Femur (tissue), 1 donor: ENCODE measurements at places on chromosomes 13 and 19.

- DNase-seq, result no peak
Observed at GRCh38 chr13:46010148-46010547, 42.4 kb downstream of the ZC3H13 start.

DNA sequence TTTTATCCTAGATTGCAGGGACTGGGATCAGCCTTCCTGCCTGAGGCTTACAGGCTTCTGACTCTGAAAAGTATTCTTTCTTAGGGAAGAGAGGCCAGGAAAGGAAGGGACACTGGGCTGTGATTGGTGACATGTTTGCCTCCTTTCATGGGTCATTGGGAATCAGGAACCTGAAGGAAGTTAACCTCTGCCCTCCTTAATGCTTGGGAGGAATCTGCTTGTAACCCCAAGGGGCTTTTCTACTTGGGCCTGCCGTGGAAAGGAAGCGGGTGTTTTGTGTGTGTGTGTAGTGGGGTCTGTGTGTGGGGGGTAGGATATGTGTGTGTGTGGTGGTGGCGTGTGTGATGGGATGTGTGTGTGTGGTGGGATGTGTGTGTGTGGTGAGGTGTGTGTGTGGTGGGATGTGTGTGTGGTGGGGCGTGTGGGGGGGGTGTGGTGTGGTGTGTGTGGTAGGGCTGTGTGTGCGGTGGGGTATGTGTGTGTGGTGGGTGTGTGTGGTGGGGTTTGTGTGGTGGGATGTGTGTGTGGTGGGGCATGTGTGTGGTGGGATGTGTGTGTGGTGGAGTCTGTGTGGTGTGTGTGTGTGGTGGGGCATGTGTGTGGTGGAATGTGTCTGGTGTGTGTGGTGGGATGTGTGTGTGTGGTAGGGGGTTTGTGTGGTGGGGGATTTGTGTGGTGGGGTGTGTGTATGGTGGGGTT, 41.3 kb upstream of the NPAS1 start:
- no peak for DNase-seq

- DNase-seq, result no peak
Observed at GRCh38 chr19:40800997-40801377, 2.0 kb downstream of the EGLN2 start.

DNA sequence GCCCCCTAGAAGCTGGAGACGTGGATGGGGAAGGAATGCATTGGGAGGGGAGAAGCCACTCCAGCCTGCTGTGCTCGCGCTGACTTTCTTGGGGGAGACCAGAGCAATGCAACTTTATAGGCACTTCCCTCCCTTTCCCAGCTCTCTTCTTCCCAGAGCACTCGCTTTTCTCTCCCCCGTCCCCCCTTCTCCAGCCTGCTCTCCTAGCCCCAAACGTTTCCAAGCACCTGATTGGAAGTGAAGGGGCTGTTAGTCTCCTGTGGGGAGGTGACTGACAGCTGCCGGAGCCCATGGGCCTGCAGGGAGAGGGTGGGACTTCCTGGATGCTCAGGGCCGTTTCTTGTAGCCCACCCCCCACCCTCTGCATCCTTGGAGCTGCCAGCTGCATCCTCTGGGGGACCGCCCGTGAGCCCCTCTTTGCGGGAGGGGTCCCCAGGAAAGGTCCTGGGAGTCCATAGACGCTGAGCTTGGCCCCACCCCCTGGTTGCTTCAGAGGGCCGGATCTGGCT, 2.5 kb downstream of the HDGFL2 start:
- peak; percentile 80 for DNase-seq

DNA sequence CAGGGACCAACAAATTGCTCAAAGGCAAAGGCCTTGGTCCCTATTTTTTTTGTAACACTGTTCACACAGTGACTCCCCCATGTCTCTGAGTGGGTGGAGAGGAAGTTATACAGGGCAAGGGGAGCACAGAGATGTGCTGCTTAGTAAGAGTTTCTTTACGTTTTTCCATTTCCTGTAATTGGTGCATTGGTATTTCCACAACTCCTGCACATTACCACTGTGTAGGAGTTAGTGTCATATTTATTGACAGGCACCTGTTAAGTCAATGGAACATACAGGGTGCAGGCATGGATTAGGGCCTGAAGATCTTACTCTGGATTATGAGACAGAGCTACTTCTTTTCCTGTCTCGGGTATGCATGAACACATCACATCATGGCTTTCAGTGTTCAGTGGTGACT, 45.2 kb downstream of the SOX21 start:
- DNase-seq, result no peak

DNA sequence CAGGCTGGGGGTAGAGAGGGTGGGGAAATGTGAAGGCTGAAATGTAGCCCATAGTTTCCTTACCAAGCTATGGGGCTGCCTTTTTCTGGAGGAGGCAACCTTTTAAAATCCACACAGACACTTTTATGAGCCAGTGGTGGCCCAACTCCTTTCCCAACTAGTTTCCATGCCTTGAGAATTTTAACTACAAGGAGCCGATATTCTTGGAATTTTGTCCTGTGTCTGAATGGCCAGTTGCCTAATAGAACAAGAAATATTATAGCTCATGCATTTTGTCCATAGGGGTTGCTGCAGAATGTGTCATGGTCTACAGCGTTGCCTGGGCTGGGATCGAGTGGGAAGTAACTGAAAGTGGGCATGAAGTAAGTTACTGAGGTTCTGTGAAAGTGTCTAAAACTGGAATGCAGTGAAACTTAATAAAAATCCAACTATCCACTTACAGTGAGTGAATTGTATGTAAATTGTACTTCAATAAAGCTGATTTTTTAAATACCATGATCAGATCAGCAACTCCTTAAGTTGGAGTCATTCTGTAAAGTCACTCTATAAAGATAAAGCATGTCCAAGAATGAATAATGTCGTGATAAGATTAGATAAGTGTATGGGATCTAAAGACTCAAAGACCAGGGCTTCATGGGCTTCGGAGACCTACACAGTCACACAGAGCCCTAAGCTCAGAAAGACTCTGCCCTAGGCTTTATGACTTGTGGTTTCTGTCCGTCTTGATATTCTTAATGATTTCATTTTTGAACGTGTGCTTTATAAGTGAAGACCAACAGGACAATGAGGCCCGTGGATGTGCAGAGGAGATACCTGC, 122.6 kb upstream of the FNDC3A start:
- no peak for DNase-seq

DNA sequence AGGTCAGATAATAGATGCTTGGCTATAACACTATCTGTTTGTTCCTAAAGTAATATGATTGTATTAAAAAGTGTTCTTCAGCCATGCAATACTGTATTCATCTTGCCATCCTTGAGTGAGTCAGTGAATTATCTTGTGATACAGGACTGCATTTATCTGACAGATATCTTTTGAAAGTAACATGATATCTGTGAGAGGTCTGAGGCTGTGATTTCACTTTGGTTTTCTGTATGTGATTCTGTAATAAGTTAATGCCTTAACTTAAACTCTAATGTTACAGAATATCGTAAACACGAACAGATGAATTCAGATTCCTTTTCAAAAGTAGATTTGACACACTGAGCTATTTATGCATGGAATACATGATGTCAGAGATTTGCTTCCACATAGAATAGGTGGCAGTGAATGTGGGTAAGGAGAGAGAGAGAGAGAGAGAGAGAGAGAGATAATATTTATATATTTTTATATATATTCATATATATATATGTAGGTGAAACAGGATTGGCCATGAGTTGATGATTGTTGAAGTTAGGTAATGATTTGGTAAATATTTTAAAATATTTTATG, 97.9 kb upstream of the RNF113B start:
- no peak for DNase-seq

- DNase-seq, result peak; percentile 20
Observed at GRCh38 chr19:55644191-55644833, 863 bp downstream of the ZNF581 start.

DNA sequence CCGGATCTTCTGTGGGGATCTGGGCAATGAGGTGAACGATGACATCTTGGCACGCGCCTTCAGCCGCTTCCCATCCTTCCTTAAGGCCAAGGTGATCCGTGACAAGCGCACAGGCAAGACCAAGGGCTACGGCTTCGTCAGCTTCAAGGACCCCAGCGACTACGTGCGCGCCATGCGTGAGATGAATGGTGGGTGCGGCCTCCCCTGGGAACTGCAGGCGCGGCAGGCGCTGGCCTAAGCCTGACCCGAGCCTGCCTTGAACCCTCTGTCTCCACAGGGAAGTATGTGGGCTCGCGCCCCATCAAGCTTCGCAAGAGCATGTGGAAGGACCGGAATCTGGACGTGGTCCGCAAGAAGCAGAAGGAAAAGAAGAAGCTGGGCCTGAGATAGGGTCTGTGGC, 4.4 kb upstream of the ETV2 start:
- no peak for DNase-seq

DNA sequence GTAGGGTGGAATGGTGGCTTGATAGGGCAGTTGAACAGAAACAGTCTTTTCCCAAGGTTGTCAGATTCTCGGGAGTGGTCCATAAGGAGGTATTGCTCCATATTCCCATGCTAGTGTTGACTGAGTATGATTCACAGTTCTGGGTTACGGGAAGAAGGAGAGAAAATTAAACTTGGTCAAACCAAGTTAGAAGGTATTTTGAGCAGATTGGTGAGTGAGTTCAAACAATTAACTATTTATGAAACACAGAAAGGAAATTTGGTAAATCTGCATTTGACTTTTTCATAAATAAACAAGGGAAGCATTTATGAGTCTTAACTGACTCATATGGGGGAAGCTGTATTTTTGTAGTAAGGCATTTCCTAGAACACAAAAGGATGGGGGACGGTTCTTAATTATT, 2419.4 kb downstream of the PCDH9 start:
- no peak for DNase-seq

DNA sequence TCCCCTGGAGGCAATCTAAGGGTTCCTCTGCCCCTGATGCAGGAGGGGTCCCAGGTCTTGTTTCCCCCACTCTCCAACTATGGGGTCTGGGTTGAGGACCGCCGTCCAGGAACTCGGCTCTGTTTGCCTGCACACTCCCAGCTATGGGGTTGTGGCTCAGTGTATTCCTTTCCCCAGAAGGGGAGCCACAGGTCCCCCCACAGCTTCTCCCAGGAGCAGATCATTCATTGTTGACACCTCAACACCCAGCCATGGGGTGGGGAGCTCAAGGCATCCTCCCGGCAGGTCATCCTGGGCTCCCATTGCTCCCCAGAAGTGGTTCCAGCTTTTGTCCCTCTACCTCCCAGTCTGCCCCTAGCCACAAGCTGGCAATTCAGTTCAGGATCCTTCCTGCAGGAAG, 975 bp downstream of the ZNF358 start:
- no peak for DNase-seq

- DNase-seq, result no peak
Observed at GRCh38 chr19:20256606-20257005, 89.6 kb downstream of the ZNF486 start.
